Psoas muscle (tissue), 8 donors: ENCODE measurements at places on chromosomes 7 and 10. TPM values are rescaled to one million over a fixed set of nuclear protein-coding genes. Genes with fewer than 3 reads are reported as not detected.
A peak's percentile ranks its signal among the peaks of the same experiment; 100 is the strongest.

- H3K36me3 ChIP-seq = no peaks in the 10 kb centered on the region
- no peak overlapping the region for H3K27ac ChIP-seq
- no peak for DNase-seq
These were observed 20.0 kb upstream of the DRGX start for GRCh38 chr10:49415846-49416245.

DNA sequence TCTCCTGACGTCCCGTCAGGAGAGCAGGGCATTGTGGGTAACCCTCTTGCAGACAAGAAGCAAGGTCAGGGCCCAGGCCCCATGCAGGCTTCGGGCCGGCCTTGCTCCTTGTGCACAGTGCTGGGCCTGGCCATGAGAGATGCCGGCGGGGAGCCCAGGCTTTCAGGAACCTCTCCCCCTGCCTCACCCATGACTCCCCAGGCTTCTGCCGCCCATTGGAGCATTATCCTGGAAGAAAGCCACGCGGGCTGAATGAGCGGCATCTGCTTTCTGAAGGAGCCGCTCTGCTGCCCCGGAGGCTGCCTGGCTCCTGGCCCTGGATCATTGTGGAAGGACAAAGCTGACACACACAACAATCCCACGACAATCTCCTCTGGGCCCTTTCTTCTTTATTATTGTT is 233.5 kb downstream of the TCF7L2 start:
- H3K27me3 ChIP-seq = no peaks in the 10 kb centered on the region
- H3K27ac ChIP-seq = no peak overlapping the region
- no peaks in the 10 kb centered on the region for H3K4me1 ChIP-seq
- DNase-seq = no peak

- no peaks in the 10 kb centered on the region for H3K27me3 ChIP-seq
- H3K4me1 ChIP-seq = no peaks in the 10 kb centered on the region
- no peak for DNase-seq
- no peak overlapping the region for H3K4me3 ChIP-seq
- no peak overlapping the region for H3K27ac ChIP-seq
These were observed 1067.5 kb upstream of the C7orf33 start for GRCh38 chr7:147523056-147523455.

- no peak overlapping the region for H3K4me3 ChIP-seq
- H3K27ac ChIP-seq = no peak overlapping the region
- DNase-seq = no peak
These were observed 307.3 kb downstream of the CAMK1D start for GRCh38 chr10:12656518-12657142.

GRCh38 chr10:110723224-110723891 is 79.2 kb downstream of the RBM20 start:
- H3K27ac ChIP-seq = peak overlapping the region; percentile 94
- H3K4me3 ChIP-seq = no peak overlapping the region
- H3K27me3 ChIP-seq = no peaks in the 10 kb centered on the region
- no peaks in the 10 kb centered on the region for H3K36me3 ChIP-seq
- DNase-seq = no peak

- H3K27me3 ChIP-seq = no peaks in the 10 kb centered on the region
- H3K4me3 ChIP-seq = no peak overlapping the region
- H3K36me3 ChIP-seq = no peaks in the 10 kb centered on the region
- no peak for DNase-seq
- peaks cover 35% of the 10 kb centered on the region for H3K4me1 ChIP-seq
- H3K27ac ChIP-seq = no peak overlapping the region
These were observed 121.8 kb downstream of the ARID5B start for GRCh38 chr10:62023329-62023728.

DNA sequence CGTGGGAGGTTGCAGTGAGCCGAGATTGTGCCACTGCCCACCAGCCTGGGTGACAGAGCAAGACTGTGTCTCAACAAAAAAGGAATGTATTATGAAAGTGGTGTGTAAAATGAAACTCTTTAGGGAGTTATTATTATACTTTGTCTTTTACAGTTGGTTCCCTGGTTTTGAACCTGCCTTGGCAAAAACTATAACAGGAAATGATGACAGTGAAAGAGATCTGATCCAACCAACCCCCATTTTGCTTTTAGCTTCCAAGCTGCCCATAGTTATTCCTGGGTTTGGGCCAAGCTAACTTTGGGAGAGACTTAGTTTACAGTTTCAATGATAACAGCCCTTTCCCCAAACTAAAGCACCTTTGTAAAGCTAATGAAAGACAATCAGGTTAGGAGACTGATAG is 34.1 kb upstream of the NMT2 start:
- no peak overlapping the region for H3K4me3 ChIP-seq
- H3K4me1 ChIP-seq = no peaks in the 10 kb centered on the region
- no peak overlapping the region for H3K27ac ChIP-seq
- no peaks in the 10 kb centered on the region for H3K36me3 ChIP-seq

The SLC18A3 gene
- total RNA-seq = not detected

DNA sequence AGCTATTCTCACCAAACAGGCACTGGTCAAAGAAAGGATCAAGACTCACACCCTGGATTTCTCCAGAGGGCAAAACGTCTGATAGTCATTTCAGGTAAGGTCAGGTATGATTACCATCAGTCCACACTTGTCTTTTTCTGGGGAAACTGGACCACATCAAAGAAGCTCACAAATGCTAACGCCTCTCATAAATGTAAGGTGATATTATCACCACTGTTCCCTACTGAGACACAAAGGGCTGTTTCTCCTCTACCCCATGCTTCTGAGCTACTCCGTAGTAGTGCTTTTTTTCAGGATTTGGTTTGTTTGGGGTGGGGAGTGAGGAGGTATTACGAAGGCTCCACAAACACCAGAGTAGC is 51.6 kb downstream of the CREB3L2 start:
- H3K27ac ChIP-seq = no peak overlapping the region
- no peak overlapping the region for H3K4me3 ChIP-seq
- H3K27me3 ChIP-seq = no peaks in the 10 kb centered on the region
- peaks cover 4% of the 10 kb centered on the region for H3K4me1 ChIP-seq
- no peak for DNase-seq

GRCh38 chr7:101368422-101369165 is 5.9 kb downstream of the COL26A1 start:
- H3K27ac ChIP-seq = no peak overlapping the region
- no peaks in the 10 kb centered on the region for H3K27me3 ChIP-seq
- H3K4me3 ChIP-seq = no peak overlapping the region

- DNase-seq = no peak
- H3K36me3 ChIP-seq = peaks cover 15% of the 10 kb centered on the region
- no peak overlapping the region for H3K27ac ChIP-seq
- H3K4me3 ChIP-seq = no peak overlapping the region
These were observed 53.3 kb downstream of the SH3PXD2A start for GRCh38 chr10:103802081-103802480.

DNA sequence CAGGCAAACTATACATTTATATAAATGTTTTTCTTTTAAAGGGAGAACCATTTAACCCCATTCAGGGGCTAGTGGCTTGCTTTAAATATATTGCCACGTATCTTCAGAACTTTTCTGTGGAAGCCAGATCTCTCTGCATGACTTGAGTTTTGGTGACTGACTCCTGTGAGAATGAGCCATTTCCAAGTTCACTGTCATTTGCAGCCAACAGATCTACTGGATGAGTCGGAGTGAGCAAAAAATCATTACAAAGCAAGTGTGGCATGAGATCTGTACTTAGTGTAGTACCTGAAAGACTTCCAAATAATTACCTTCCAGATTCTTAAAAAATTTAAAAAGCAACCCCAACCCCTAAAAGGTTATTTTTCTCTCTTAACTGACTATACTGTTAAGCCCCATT is 45.6 kb downstream of the PDSS1 start:
- H3K4me1 ChIP-seq = no peaks in the 10 kb centered on the region
- no peak overlapping the region for H3K27ac ChIP-seq
- H3K36me3 ChIP-seq = peaks cover 86% of the 10 kb centered on the region
- H3K27me3 ChIP-seq = no peaks in the 10 kb centered on the region

DNA sequence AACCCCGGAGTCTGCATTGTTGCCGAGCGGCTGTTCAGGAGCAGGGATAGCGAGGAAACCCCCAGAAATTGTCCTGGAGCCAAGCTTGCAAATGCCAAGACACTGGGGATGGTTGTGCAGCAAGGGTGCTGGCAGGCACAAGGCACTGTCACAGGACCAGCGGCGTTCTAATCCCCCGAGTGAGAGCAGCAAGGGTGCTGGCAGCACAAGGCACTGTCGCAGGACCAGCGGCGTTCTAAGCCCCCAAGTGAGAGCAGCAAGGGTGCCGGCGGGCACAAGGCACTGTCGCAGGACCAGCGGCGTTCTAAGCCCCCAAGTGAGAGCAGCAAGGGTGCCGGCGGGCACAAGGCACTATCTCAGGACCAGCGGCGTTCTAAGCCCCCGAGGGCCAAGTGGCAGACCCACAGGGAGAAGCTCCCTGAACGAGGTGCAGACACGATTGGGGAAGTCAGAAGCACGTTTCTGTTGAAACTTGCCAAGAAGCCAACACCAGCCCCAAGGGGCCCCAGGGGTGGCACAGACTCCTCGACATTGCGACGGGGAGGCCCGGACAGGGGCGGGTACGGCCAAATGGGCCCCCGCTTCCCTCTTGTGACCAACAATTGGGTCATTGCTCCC is 40.4 kb upstream of the INPP5A start:
- H3K36me3 ChIP-seq = no peaks in the 10 kb centered on the region
- H3K4me1 ChIP-seq = peaks cover 40% of the 10 kb centered on the region
- peak; percentile 60 for DNase-seq
- H3K27me3 ChIP-seq = no peaks in the 10 kb centered on the region

DNA sequence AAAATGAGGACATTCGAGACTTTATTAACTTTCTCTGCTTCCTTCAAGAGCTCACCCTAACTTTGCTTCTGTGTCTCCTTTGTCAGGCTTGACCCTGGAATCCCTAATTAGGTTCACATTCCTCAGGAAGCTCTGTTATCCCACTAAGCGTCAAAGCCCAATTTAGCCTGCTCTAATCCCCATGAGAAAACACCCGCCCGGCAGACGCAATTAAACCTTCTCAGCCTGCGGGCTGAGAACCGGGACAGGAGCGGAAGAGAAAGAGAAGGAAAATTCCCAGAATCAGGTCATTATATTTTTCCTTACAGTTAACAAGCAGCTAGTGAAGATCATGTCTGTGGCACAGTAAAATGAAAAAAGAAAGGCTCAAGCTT is 93.0 kb downstream of the TNS3 start:
- peaks cover 23% of the 10 kb centered on the region for H3K4me1 ChIP-seq
- peak overlapping the region; percentile 21 for H3K27ac ChIP-seq
- no peaks in the 10 kb centered on the region for H3K36me3 ChIP-seq

DNA sequence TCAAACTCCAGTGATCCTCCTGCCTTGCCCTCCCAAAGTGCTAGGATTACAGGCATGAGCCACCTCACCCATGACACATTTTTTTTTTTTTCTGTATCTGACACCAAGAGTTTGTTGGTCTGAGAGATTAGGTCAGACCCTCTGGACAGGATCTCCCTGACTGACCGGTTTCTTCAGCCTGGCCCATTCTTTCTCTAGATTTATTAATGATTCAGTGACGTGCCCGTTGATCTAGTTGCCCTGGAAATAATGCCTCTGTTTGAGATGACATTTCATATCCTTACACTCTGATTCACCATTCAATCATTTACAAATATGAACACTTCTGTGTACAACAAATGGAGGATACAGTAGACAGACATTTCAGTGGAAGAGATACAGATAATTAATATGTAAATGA is 1.4 kb upstream of the ZNF212 start:
- H3K4me3 ChIP-seq = no peak overlapping the region
- no peak for DNase-seq
- H3K4me1 ChIP-seq = peaks cover 12% of the 10 kb centered on the region
- H3K27me3 ChIP-seq = peaks cover 2% of the 10 kb centered on the region

The CCDC6 gene
- 40.1 TPM for total RNA-seq

The BAMBI gene
- total RNA-seq = 0.89 TPM

The UCMA gene
- not detected for total RNA-seq

GRCh38 chr10:22054961-22055360 is 51.4 kb upstream of the DNAJC1 start:
- H3K27me3 ChIP-seq = no peaks in the 10 kb centered on the region
- H3K4me3 ChIP-seq = no peak overlapping the region
- no peak for DNase-seq
- no peaks in the 10 kb centered on the region for H3K4me1 ChIP-seq

DNA sequence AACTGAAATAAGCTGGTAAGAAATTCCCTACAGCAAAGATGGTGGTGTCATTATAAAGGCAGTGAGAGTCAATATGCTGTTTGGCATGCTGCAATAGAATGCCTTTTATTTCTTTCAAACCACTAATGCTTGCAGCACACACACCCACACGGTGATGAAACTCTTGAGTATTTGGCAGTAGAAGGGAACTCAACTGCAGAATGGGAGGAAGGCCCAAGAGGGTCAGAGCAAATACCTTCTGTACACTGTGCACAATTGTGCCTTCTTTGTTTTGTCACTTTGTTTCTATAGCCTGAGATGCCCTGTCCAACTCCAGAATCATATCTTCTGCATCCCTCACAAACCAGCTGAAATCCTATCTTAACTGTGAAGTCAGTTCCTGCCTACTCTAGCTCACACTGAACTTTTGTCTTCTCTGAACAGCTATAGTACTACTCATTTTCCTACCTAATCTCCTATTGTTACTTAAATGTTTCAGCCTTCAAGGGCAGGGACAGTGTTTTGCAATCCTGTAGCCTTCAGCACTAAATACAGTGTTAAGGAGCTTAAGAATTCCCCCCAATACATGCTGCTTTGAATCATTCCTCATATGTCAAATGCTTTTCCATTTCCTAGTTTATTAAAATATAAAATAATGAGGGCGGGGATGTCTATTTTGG is 22.2 kb downstream of the MMS19 start:
- H3K27me3 ChIP-seq = no peaks in the 10 kb centered on the region
- H3K4me1 ChIP-seq = no peaks in the 10 kb centered on the region
- H3K27ac ChIP-seq = no peak overlapping the region
- peaks cover 100% of the 10 kb centered on the region for H3K36me3 ChIP-seq
- no peak overlapping the region for H3K4me3 ChIP-seq

GRCh38 chr7:31938650-31939049 is 131.6 kb downstream of the PDE1C start:
- no peak overlapping the region for H3K27ac ChIP-seq
- no peak for DNase-seq
- no peaks in the 10 kb centered on the region for H3K36me3 ChIP-seq

- no peaks in the 10 kb centered on the region for H3K36me3 ChIP-seq
- H3K27me3 ChIP-seq = no peaks in the 10 kb centered on the region
- H3K27ac ChIP-seq = peak overlapping the region; percentile 24
These were observed 5.5 kb upstream of the OPN4 start for GRCh38 chr10:86648704-86649427.

The EFCAB10 gene
- not detected for total RNA-seq

DNA sequence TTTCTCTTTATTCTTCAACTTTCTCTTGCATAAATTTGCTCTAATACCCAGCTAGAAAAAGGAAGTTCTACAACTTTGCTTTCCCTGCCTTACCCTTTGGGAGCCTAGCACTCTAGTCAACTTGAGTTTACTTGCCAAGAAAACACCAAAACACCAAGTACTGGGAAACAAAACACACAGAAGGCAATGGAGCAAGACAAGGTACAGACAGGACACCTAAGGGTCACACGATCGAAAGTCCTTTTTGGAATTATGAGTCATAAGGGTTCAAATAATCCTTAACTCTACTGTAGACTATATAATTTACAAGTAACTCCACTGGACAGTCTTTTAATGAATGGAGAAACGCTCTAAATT is 42.6 kb upstream of the ANAPC16 start:
- H3K27ac ChIP-seq = peak overlapping the region; percentile 25
- no peak for DNase-seq
- peaks cover 2% of the 10 kb centered on the region for H3K36me3 ChIP-seq
- no peaks in the 10 kb centered on the region for H3K27me3 ChIP-seq

GRCh38 chr7:135936497-135937217 is 40.5 kb downstream of the MTPN start:
- H3K4me3 ChIP-seq = no peak overlapping the region
- no peak for DNase-seq
- H3K36me3 ChIP-seq = no peaks in the 10 kb centered on the region
- H3K27ac ChIP-seq = no peak overlapping the region
- H3K4me1 ChIP-seq = peaks cover 52% of the 10 kb centered on the region
